Uterus (tissue), 4 donors: ENCODE measurements at places on chromosomes 2 and 18. TPM values are rescaled to one million over a fixed set of nuclear protein-coding genes. Genes with fewer than 3 reads are reported as not detected.

GRCh38 chr2:240604291-240604938 is 17.9 kb downstream of the CAPN10 start:
- no peaks in the 10 kb centered on the region for H3K27me3 ChIP-seq
- H3K36me3 ChIP-seq = no peaks in the 10 kb centered on the region
- H3K4me1 ChIP-seq = no peaks in the 10 kb centered on the region
- no peak overlapping the region for H3K27ac ChIP-seq
- peak; percentile 53 for DNase-seq

- no peak for DNase-seq
- H3K36me3 ChIP-seq = no peaks in the 10 kb centered on the region
- no peak overlapping the region for H3K27ac ChIP-seq
- no peaks in the 10 kb centered on the region for H3K4me1 ChIP-seq
These were observed 1186.3 kb upstream of the CELF4 start for GRCh38 chr18:38751898-38752297.

GRCh38 chr2:68248806-68249205 is 3.5 kb downstream of the PPP3R1 start:
- no peak for DNase-seq
- H3K27ac ChIP-seq = no peak overlapping the region
- no peaks in the 10 kb centered on the region for H3K36me3 ChIP-seq
- peaks cover 3% of the 10 kb centered on the region for H3K4me1 ChIP-seq
- no peak overlapping the region for H3K4me3 ChIP-seq
- H3K27me3 ChIP-seq = no peaks in the 10 kb centered on the region

The STK25 gene
- total RNA-seq = 77.6 TPM
